ENCODE measurements at places on chromosomes 2 and 18. TPM values are rescaled to one million over a fixed set of nuclear protein-coding genes. Genes with fewer than 3 reads are reported as not detected.

Gene CYRIA
- total RNA-seq, result 0.74 TPM

Gene POTEC
- total RNA-seq, result not detected

Gene SAG
- total RNA-seq, result not detected

Gene NRP2
- 22.7 TPM for total RNA-seq

Gene DTNA
- 8.3 TPM for total RNA-seq

Gene GALNT5
- 9.5 TPM for total RNA-seq

Gene ALPI
- total RNA-seq, result not detected

Gene C2orf66
- total RNA-seq, result not detected

Gene C18orf54
- 3.7 TPM for total RNA-seq

Gene TSPYL6
- not detected for total RNA-seq

Gene CYB5A
- total RNA-seq, result 121 TPM

Gene MRO
- total RNA-seq, result 0.30 TPM

Gene GPR45
- total RNA-seq, result not detected

Gene SKA1
- 28.5 TPM for total RNA-seq

Gene LRRTM4
- total RNA-seq, result not detected

Gene AGXT
- not detected for total RNA-seq

Gene SLC9A2
- not detected for total RNA-seq

Gene SERPINB10
- total RNA-seq, result not detected

Gene CHST10
- 19.3 TPM for total RNA-seq

Gene GREB1
- 0.17 TPM for total RNA-seq

Gene FAP
- total RNA-seq, result 40.7 TPM

Gene COPS9
- total RNA-seq, result 206 TPM

Gene SLC30A3
- total RNA-seq, result 0.34 TPM

Gene PLB1
- 0.34 TPM for total RNA-seq

Gene DNAJC27
- 1.0 TPM for total RNA-seq

Gene CXCR4
- not detected for total RNA-seq

Gene RAPGEF4
- total RNA-seq, result 1.8 TPM

Gene MC4R
- total RNA-seq, result 0.15 TPM

Gene PRKAG3
- not detected for total RNA-seq

Gene TGIF1
- total RNA-seq, result 93.4 TPM

Gene VWA3B
- total RNA-seq, result not detected

Gene SCYGR3
- total RNA-seq, result not detected
